GM12878 (cell line): ENCODE measurements at places on chromosomes 2 and 18.

GRCh38 chr2:99695130-99695943, 205.5 kb upstream of the REV1 start:
- no peak for DNase-seq

GRCh38 chr2:30112561-30112960, 34.2 kb upstream of the YPEL5 start:
- DNase-seq, result no peak

DNA sequence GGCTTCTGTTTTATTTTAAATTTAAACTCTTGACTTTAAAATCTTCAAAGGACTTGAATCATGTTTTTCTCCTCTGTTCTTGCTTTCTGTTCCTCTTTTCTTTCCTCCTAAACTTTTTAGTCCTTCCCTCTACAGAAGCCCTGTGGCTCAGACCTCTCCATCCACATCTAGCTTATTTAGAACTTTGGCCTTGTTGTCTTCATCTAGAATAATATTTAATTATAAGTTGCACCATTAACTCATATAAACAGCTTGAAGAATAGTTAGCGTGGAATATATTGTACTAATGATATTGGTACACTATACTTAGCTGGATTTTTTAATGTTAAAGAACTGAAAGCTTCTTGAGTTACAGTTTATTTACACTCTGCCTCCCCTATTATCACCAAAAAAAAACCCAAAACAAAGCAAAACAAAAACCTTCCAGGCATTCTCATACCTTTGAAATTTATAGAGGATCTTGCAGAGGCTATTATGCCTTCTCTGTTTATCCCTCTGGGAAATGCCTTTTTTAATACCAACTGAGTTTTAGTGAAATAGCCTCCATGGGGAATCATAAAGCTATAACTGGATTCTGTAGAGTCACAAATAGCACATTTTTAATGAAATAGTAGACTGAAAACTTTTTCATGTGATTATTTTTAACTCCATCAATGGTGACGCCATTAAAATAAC, 9.2 kb upstream of the CCDC141 start:
- no peak for DNase-seq

GRCh38 chr2:128734521-128735295, 416.0 kb upstream of the HS6ST1 start:
- no peak for DNase-seq

- no peak for DNase-seq
Measured at GRCh38 chr2:6325616-6326015, 540.1 kb downstream of the CMPK2 start.

GRCh38 chr2:127588241-127588640, 52.8 kb downstream of the MYO7B start:
- no peak for DNase-seq

GRCh38 chr2:197209742-197210408, 100.7 kb downstream of the ANKRD44 start:
- peak; percentile 76 for DNase-seq

- DNase-seq, result no peak
Measured at GRCh38 chr2:237662671-237663093, 35.3 kb downstream of the LRRFIP1 start.

DNA sequence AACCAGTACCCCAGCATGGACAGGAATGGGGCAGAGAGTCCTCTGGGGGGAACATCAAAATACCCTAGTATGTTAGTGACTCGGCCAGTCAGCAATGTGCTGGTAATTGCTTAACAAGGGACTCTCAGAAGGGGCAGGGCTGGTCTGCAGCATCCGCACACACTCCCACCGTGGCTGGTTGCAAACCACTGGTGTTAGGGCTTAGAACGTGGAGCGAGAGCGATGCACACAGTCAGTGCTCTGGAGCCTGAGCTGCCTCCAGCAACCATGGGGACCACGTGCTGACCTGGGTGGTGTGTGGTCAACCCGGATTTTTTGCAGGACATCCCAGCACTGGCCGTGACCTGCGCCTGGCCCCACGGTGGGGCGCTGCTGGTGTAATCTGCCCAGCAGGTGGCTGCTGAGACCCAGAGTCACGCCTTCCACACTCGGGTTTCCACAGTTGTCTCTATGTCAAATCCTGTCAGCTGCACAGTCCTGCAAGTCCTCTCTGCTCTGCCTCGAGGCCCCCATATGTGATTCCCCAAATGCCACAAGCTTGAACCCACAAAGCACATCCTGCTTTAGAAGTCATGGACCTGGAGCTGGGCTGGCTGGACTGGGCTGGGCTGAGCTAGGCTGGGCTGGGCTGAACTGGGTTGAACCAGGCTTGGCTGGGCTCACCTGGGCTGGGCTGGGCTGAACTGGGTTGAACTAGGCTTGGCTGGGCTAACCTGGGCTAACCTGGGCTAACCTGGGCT, 50.6 kb upstream of the GPC1 start:
- DNase-seq, result no peak

- no peak for DNase-seq
Measured at GRCh38 chr18:63679820-63680606, 18.3 kb upstream of the SERPINB3 start.

GRCh38 chr18:67600181-67601180, 84.0 kb upstream of the DSEL start:
- no peak for DNase-seq

DNA sequence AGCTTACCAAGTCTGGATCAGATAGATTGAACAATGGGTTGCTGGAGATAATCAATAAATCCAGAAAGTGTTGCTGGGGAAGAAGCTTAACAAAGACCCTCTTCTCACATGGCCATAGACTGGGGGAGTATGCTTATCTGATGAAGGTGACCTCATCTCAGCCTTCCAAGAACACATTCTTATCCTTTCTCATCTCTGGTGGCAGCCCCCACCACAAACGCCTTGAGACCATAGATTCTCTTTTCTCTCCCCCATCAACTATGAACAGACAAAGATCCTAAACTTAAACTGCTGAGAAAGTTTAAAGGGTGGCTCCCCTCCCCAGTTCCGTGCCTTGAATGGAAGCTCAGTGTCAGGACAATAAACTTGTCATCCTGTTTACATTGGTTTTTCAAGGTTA, 428.7 kb upstream of the TRIB2 start:
- DNase-seq, result no peak

DNA sequence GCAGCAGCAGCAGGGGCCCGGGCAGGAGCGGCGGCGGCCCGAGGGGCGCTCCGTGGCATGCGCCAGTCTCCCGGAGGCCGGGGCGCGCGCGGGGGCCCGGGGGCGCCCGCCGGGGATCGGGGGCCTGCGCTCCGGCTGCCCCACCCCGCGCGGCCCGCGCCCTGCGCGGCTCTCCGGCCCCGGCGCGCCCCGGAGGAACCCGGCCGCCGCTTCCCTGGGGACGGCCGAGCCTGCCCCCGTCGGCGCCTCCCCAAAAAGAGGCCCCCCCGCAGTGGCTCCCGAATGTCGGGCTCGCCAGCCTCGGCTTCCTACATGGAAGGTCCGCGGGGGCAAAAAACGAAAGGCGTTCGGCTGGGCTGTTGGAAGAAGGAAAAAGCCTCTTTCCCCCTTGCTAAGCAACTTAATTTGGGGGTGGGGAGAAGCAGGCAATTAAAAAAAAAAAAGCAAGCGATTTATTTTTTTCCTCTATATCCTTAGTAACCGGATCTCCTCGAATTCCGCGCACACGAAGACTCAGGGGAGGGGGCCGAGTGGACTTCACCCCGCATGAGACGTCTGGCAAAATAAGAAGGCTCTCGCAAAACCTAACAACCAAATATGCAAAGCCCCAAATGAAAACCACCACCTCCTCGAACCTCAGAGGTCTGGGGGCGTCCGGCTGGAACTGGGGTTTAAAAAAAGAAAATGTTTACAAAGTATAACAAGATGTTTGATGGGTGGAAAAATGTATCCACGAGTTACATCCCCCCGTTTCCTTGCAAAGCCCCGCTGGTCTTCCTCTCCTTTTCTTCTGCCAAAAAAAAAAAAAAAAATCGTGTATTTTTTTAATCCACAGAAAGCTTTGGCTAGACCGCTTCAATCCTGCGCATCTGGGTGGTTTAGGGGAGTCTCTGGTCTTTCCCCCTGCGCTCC, at the start of gene SMAD7:
SMAD7 (minus strand) TSS at position 430 of the 912 bp plus-strand sequence. CDS start 541 bp downstream, outside the sequence.
- DNase-seq, result no peak

GRCh38 chr2:188291617-188292347, at the start of gene GULP1:
GULP1 (plus strand) TSS chr2:188291874; CDS start chr2:188477703, 185,829 bp downstream.
- DNase-seq, result no peak

- DNase-seq, result no peak
Measured at GRCh38 chr2:235595422-235596010, 101.7 kb downstream of the AGAP1 start.

- DNase-seq, result no peak
Measured at GRCh38 chr18:74244554-74244953, 47.2 kb downstream of the CYB5A start.

DNA sequence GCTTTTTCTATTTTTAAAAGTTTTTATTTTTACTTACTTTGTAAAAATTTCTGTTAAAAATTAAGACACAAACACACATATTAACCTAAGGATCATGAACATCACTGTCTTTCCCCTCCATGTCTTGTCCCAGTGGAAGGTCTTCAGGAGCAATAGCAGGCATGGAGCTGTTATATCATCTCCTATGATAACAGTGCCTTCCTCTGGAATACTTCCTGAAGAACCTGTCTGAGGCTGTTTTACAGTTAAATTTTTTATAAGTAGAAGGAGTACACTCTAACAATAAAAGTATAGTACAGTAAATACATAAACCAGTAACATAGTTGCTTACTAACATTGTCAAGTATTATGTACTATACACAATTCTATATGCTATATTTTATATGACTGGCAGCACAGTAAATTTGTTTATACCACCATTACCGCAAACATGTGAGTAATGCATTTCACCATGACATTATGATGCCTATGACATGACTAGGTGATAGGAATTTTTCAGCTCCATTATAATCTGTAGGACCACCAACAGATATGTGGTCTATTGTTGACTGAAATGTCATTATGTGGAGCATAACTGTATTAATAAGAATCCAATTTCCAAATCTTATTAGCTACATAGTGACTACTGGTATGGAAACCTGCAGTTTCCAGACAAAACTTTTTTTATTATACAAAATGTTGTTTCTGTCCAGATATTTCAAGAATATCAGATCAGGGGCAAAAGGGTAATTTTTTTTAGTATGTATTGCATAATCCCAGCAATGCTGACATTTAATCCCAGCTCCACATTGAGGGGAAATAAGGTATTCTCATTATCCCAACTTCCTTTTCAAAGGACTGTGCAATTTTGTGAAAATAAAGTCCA, 337.2 kb upstream of the SLC39A10 start:
- DNase-seq, result no peak

- DNase-seq, result no peak
Measured at GRCh38 chr2:231300722-231301076, 94.8 kb upstream of the B3GNT7 start.

DNA sequence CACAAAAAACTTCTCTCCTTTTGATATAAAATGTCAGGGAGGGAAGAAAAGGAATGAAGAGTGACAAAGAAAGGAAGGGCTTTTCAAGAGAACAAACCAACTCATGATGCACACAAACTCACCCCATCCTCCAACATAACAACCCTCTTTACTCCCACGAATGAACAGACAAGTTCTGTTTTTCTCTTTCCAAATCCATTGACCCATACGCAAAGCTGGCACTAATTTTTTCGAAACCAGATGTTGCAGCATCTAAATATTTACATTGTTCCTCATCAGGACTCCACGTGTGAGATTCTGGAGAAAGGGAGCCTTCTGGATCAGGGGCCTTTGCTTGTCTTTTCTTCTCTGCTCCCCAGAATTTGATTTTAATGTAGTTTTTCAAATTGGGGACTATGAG, 143.3 kb upstream of the BCL2L11 start:
- no peak for DNase-seq

GRCh38 chr2:120287183-120288015, 34.7 kb downstream of the RALB start:
- DNase-seq, result peak; percentile 80

DNA sequence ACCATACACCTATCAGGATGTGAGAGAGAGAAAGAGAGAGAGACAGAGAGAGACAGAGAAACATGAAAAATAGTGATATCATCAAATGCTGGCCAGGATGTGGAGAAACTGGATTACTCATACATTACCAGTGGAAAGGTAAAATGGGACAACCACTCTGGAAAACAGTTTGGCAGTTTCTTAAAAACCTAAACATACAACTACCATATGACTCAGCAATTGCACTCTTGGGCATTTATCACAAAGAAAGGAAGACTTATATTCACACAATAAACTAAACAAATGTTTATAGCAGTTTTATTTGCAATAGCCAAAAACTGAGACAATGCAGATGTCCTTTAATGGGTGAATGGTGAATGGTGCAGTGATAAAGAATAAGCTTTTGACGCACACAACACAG, 29.1 kb downstream of the SLC4A3 start:
- DNase-seq, result no peak

DNA sequence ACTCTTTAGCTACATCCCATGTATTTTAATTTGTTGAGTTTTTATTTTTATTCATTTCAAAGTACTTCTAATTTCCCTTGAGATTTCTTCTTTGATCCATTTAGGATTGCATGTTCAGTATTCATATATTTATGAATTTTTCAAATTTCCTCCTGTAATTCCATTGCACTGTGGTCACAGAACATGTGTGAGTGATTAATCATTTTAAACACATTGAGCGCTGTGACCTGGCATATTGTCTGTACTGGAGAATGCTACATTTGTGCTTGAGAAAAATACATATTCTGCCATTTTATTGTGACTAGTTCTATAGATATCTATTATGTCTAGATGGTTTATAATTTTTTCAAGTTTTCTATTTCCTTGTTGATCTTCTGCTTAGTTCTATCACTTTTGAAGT, 353.7 kb downstream of the RAD51AP2 start:
- no peak for DNase-seq

DNA sequence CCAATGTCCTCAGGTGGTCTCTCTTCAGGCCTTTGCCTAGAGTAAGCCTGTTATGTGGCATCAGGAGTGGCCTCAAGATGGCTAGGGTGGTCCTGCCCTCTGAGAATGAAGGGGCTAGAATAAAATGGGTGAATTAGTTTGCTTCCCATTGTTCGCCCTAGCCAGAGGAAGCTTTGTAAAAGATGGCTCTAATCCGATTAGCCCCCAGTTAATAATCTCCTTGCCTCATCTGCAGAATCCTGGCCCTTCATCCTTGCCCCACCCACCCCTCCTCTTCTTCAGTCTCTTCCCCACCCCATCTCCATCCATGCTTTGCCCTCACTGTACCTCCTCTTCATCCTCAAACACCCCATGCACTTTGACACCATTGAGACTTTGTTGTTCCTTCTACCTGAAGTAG, 57.4 kb upstream of the LGALSL start:
- DNase-seq, result no peak

GRCh38 chr2:14530506-14530905, 102.0 kb upstream of the LRATD1 start:
- no peak for DNase-seq

GRCh38 chr2:215503381-215503780, 67.5 kb upstream of the FN1 start:
- no peak for DNase-seq

DNA sequence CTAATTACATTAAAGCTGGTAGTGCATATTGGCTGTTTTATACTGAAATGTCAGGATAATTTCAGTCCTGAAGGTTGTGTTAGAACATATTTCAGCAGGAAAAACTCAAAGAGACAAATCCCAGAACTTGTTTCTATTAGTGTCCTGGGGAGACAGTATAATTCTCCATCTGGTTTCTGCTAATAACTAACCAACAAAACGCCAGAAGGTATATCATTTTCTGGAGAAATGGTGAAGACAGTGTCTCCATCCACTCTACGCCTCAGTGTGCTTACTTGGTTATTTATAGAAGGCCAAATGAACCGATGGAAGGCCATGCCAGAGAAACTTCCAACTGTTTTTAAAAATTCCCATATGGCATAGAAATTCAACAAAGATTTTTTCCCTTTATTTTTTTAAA, 41.6 kb downstream of the GCA start:
- DNase-seq, result no peak

- no peak for DNase-seq
Measured at GRCh38 chr2:105618351-105618659, 126.4 kb upstream of the NCK2 start.

GRCh38 chr2:136005462-136006196, 20.2 kb upstream of the DARS1 start:
- no peak for DNase-seq
